ENCODE measurements at places on chromosomes 7 and 10.

DNA sequence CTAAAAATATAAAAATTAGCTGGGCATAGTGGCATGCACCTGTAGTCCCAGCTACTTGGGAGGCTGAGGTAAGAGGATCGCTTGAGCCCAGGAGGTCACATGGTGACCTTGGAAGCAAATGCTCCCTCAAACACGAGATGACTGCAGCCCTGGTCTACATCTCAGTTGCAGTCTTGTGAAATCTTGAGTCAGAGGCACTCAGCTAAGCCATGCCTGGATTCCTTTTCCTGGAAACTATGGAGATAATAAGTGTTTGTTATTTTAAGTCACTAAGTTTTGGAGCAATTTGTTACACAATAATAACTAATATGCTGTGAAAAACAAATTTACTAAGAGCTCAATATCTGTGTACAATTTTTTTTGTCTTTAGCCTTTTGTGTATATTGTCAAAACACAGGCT is 284.3 kb upstream of the KAT6B start:
- no peak for DNase-seq

DNA sequence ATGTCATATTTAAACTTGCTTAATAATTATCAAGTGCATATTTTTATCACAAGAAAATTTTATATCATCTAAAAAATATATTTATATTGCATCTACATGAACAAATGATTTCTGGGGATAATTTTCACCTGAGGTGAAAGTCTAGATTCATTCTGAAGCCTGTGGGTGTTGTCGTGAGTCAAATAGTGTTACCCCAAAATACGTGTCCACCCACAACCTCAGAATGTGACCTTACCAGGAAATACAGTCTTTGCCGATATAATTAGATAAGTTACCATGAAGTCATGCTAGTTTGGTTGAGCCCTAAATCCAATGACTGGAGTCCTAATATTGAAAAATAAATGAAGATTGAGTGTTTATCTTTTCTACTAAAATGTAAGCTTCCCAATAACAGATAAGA is 203.0 kb upstream of the MDFIC start:
- no peak for DNase-seq

DNA sequence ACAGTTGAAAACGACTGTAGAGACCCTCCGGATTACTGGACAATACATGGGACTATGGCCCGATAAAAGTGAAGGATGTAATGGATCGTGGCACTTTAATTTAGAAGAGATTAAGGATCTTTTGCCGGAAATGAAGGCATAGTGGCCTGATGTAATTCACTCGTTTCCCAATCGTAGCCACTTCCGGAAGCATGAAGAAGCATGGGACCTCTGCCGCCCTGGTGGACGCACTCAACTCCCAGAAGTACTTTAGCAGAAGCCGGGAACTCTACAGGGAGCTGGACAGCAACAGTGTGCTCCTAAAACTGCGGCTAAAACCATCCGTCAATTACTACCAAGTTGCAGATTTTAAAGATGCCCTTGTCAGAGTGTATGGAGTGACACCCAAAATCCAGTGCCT is 59.6 kb upstream of the NUPR2 start:
- no peak for DNase-seq

- DNase-seq, result no peak
These were observed 62.8 kb downstream of the SH3PXD2A start for GRCh38 chr10:103792547-103792946.

- no peak for DNase-seq
These were observed 17.4 kb downstream of the CDK1 start for GRCh38 chr10:60795465-60796202.

- DNase-seq, result no peak
These were observed 57.1 kb upstream of the IGFBP3 start for GRCh38 chr7:45978010-45978681.

DNA sequence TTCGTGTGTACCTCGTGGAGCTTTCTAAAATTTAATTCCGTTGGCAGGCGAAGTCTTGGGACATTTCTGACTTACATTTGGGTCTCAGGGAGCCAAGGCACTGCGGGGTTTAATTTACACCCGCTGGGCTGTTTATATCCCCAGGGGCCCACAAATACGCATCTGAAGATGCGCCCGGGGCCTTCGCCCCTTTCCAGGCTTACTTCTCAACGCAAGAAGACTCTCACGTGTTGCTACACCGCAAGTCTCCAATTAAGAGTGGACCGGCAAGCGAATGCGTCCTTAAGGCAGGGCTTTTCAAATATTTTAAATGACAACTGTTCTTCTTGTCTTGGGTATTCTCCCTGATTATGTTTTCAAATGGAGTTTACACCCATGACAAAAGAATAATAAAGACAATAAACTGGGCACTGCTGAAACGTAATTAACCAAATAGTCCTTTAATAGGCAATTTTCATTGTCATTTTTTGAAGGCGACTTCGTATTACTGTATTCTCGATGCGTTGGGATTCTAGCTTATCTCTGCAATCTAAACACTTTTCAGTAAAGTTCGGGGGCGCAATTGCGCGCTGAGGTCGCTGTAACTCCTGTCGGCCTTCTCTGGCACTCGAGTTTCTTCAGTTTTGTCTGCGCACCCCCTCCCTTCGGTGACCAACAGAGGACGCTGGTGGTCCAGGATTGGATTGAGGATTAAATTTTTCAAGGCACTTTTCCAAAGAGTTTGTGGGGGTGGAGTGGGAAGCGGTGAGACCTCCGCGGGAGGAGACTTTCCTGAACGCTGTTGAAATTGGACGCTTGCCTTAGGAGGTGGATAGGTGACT is 837 bp upstream of the IGFBP3 start:
- no peak for DNase-seq

- no peak for DNase-seq
These were observed 18.8 kb upstream of the PDCD4 start for GRCh38 chr10:110852947-110853346.

DNA sequence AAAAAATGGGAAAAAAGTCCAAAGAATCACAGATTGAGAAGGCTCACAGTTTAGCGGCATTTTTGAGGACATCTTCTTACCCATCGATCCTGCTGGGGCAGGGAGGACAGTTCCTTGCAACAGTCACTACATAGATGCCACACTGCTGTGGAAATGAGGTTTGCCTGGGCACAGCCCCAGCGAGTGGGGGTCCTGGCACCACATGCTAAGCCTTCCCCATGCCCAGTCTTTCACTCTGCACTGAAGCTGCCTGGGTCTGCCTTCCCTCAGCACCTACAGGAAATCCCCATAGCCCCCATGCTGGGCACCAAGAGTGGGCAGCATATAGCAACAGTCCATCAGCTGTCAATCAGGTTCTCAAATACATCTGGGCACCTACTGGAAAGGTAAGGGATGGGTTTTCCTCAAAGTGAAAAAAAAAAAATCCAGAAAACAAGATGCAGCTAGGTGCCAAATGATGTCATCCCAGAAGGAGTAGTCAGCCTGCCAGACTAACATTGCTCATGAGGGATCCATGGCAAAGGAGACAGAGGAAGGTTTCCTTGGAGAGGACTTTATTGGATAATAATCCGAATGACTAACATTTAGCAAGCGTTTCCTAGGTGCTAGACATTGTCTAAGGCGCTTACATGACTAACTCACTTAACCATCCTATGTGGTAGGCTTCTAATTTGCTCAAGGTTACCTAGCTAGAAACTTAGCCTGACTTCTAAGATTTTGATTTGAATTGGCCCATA is 125.7 kb upstream of the CXCL12 start:
- DNase-seq, result no peak

- DNase-seq, result no peak
These were observed 256.1 kb downstream of the ZMYND11 start for GRCh38 chr10:391305-391704.

GRCh38 chr10:71608819-71609768 is 110.5 kb downstream of the C10orf105 start:
- DNase-seq, result peak; percentile 58

GRCh38 chr7:150449206-150449952 is 1.1 kb upstream of the GIMAP8 start:
- DNase-seq, result no peak

GRCh38 chr7:141208539-141208938 is 134.7 kb downstream of the TMEM178B start:
- DNase-seq, result no peak

- no peak for DNase-seq
These were observed 39.1 kb downstream of the CCM2 start for GRCh38 chr7:45039106-45039505.

GRCh38 chr7:157690833-157691585 is 354.2 kb downstream of the DNAJB6 start:
- no peak for DNase-seq

- DNase-seq, result no peak
These were observed 123.2 kb downstream of the ST7 start for GRCh38 chr7:117076426-117076943.

GRCh38 chr10:104109908-104110662 is 11.9 kb upstream of the SFR1 start:
- DNase-seq, result no peak

DNA sequence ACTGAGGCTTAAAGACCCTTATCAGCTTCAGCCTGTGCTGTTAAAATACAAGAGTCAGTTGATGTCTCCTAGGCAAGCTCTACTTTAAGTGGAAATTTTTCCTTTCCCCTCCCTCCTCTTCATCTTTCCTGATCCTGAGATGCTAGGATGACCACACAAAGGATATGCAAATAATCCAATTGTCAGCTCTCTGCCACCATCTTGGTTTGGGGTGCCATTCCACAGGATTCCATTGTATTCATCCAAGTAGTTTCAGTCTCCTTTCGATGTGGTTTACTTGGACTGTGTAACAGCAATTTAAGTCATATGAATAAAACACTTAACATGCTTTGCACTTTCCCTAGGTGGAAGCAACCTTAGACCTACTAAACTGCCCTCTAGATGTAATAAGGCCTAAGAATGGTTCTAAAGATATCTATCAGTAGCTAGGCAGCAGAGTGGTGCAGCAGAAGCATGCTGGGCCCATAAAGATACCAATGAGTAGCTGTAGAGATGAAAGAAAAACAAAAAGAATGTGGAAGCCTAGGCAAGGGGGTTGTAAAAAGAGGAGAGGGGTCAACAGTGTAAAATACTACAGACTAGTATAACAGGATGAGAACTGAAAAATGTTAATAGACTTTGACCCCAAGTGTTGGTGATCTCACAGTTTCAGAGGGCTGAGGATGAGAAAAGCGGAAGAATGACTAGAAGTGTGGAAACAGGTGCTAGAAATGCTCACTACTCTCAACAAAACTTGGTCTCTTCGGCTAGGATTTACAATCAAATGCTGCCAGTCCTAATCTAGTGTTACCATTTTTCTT is 2.4 kb upstream of the CFAP69 start:
- no peak for DNase-seq

DNA sequence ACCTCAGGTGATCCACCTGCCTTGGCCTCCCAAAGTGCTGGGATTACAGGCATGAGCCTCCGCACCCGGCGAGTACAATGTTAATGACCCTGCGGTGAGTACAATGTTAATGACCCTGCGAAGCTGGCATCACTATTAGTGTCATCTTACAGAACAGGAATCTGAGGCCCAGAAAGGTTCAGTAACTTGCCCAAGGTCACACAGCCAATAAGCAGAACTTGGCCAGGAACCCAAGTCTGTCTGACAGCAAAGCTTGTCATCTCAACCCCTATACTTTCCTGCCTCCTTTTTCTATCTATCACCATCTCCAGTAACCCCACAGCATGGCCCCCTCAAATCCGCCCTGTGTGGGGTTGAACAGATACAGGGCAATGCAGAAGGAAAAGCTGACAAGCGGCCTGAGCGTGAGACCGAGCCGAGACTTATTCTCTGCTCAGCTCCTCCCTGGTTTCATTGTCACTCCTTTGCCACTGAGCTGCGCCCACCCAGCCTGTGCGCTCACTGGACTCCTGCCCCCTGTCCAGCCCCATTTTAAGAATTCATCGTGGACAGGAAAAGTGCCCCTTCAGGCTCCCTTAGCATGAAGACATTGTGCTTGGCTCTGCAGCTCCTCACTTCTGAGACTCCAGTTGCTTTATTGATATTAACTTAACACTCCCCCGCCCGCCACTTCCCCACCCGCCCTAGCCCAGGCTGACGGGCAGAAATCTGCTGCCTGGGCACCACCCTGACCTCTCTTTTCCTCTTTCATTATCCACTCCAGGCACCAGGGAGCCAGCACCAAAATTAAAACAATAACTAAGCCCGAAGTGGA is 58.1 kb upstream of the LBX1 start:
- DNase-seq, result no peak

DNA sequence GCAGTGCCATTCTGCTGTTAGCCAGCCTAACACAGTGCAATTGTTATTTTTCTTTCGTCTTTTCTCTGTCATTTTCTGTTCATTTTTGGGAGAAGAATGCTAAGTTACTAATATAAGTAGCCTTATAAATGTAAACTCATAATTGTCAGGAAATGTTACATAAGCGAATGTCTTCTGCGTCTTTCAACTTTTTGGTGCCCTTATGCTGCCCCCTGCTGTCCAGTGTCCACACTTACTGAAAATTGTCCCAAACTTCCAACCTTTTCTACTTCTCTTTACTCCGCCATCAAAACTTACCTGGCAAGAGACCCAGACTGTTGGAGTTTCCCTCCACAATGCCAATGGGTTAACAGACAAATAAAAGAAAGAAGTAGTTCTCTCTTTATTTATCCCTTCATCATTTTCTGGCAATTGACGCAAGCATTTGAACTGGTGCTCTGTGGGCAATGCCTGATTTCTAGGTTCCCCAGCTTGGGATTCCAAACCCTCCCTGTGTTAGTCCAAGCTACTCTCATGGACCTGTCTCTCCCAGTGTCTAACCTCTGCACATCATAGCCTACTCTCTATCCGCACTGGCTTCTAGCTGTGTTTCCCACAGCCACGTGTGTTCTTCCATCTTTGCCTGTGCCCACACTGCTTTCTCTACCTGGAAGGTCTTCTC is 21.0 kb upstream of the EPC1 start:
- peak; percentile 61 for DNase-seq

- DNase-seq, result no peak
These were observed 99.7 kb upstream of the DDC start for GRCh38 chr7:50664937-50665336.

DNA sequence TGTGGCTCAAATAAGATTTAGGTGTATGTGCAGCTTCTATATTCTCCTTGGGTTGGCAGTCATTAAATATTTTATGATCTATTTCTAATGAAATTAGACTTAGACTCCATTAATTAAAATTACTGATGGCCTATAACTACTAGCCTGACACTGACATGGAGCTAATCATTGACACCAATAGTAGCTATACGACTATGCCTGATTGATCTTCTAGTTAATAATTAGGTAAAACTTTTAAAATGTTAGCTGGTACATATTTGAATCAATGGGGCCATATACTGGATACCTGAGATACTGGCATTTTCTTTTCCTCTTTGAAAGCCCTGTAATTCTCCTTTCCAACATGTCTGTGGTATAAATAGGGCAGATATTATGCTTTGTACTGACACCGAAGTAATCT is 14.4 kb downstream of the WEE2 start:
- DNase-seq, result no peak

GRCh38 chr7:55303220-55303619 is 61.9 kb upstream of the LANCL2 start:
- no peak for DNase-seq

DNA sequence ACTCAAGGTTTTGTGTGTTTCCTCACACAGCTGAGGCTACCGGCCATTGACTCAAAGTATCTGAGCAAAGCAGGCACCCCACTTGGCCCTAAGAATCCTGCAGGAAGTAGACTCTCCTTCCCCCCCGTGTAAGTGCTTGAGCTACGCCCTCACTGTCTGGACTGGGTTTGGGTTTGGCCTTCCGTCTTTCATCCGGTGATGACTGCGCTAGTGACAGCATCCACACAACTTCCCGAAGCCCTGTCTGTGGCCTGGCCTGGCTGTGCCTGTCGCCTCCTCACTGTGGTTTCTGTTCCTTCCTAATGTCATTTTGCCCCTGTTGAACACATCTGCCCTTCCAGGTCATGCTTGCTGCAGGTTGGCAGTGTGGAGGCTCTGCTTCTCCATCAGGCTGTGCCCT is 14.5 kb downstream of the C7orf57 start:
- DNase-seq, result no peak

GRCh38 chr10:63007112-63007511 is 126.0 kb upstream of the NRBF2 start:
- DNase-seq, result no peak
